ENCODE measurements at places on chromosomes 12 and 14.
A peak's percentile ranks its signal among the peaks of the same experiment; 100 is the strongest.

DNA sequence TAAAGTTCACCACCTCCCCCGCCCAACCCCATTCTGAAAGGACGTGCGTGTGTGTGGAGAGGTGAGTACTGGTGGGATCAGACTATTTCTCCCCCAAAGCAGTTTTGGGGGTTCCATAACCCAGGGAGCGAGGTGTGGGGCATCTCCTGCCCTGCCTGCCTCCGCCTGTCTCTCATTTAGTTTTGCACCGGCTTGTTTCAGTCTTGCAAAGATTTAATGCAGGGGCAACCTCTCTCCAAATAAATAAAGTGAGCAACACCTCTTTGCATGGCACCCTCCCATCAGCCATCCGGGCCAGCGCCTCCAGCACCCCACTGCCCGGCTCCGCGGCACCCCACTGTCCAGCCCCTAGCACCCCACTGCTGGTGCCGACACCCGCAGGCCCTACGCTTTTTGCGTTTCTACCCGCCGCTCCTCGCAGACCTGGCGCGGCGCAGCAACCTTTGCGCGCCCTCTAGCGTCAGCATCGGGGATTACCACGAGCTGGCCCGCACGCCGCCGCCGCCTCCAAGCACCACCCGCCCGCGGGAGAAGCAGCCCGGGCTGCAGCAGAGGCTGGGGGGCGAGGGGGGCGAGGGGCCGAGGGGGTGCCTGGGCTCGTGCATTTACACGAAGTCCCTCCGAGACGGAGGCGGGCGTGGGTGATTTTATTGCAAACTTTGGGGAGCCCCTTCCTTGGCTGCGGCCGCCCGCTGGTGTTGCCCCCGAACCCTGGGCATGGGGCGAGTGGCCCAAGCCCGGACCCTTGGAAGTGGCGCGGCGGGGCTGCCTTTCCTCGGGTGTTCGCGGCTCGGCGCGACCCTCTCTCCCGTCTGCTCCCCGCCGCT is 55.8 kb upstream of the VRK1 start:
- no peak for DNase-seq

- no peak for DNase-seq
Measured at GRCh38 chr12:56551070-56551469, 29.4 kb downstream of the RBMS2 start.

DNA sequence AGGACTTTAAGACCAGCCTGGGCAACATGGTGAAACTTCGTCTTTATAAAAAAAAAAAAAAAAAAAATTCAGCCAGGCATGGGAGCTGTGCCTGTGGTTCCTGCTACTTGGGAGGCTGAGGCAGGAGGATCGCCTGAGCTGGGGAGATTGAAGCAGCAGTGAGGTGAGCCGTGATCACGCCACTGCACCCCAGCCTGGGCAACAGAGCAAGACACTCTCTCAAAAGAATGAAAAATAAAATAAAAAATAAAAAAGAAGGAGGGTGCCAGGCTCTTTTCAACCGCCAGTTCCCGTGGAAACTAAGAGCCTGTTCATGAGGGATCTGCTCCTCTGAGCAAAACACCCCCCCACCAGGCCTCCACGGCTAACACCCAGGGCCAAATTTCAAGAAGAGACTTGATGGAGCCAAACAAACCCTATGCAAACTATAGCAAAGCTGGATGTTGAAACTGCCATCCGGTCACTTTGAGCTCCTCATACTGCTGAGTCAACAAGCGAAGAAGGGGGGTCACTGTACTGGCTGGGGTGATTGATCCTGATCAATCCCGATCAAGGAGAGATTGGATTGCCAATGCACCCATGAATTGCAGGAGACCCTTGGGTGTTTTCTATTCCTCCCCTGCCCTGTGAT is 23.4 kb downstream of the DLK1 start:
- DNase-seq = no peak

- no peak for DNase-seq
Measured at GRCh38 chr12:115412831-115413230, 728.9 kb upstream of the TBX3 start.

GRCh38 chr12:42360747-42361403 is 34.9 kb downstream of the PPHLN1 start:
- DNase-seq = no peak

DNA sequence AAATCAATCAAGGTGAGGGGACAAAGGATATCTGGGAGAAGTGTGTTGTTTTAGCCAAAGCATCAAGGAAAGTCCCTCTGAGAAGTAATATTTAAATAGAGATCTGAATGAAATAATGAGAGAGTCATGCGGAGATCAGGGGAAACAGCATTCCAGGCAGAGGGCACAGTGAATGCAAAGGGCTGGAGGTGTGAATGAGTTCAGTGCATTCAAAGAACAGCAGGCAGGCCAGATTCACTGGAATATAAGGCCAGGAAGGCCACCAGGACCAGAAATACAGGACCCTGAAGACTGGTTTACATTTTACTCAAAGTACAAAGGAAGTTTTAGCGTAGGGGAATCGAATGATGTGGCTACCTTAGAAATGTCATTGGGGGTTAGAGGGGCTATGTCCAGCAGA is 436.2 kb upstream of the TMEM132C start:
- no peak for DNase-seq

GRCh38 chr12:54657105-54657607 is 9.0 kb upstream of the DCD start:
- no peak for DNase-seq

- DNase-seq = no peak
Measured at GRCh38 chr14:91888641-91889476, 21.5 kb upstream of the TC2N start.

- no peak for DNase-seq
Measured at GRCh38 chr14:31937730-31938346, 139.3 kb upstream of the ARHGAP5 start.

DNA sequence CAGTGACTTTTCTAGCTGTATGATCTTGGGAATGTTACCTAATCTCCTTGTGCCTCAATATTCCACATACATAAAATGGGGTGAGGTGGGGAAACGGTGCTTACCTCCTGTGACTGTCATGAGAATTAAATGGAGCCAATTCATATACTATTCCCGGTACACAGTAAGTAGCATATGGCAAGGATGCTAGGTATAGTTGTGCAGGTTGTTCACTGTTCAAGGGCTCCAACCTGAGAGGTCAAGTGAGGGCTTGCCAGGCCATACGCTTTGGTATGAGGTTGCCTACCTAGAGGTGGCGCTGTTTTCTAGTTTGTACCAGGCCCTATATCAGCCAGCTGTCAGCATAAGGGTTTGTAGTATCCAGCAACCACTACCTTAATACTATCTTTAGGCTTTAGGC is 3.6 kb upstream of the BATF start:
- no peak for DNase-seq

- no peak for DNase-seq
Measured at GRCh38 chr12:55716582-55716957, 724 bp downstream of the BLOC1S1 start.

DNA sequence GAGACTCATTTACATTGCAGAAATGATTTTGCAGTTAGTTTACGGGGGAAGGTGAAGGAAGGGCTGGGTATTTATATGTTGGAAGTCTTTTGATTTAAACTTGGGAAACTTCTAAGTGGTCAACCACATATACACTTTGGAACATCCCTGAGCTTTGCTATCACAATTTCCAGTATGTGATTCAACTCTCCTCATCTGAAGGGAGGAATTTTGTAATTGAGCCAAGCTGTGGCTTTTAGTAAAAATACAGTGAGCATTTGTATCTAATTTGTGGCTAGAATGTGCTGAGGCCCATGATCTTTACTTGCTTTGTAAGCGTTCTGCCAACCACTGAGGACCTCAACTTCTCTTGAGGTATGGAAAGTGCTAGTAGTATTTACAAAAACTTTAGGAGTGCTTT is 235.0 kb upstream of the PDZRN4 start:
- DNase-seq = no peak

DNA sequence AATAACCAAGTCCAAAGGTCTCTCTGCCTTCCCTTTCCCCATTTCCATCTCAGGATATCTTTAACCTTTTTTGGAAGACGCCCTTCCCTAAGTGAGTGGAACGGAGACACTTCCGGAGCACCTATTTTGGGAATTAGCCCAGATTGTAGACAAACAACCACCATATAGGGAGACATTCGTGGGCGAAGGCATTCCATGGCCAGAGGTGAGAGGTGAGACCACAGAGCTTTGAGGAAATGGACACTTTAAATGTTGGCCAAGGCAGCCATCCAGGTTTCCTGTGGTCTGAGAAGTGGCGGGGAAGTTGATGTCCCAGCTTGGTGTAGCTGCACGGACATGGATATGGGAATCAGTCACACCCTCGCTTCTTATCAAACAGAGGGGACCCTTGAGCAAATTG is 69.4 kb upstream of the BDKRB2 start:
- DNase-seq = no peak

DNA sequence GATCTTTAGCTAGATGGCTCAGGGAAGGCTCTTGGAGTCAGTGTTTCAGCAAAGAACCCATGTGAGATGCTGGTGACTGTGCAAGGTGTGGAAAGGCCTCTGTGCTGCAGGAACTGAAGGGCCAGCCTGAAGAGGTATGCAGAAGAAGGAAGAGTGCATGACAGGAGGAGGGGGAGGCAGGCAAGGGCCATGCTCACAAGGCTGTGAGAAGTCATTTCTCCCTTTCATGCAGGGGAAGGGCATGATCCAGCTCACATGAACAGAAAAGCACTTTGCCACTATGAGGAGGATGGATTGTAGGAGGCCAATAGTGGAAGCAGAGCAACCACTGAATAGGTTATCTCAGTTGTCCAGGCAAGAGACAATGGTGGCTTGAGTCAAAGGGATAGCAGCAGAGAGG is 83.7 kb downstream of the SSPN start:
- DNase-seq = no peak

DNA sequence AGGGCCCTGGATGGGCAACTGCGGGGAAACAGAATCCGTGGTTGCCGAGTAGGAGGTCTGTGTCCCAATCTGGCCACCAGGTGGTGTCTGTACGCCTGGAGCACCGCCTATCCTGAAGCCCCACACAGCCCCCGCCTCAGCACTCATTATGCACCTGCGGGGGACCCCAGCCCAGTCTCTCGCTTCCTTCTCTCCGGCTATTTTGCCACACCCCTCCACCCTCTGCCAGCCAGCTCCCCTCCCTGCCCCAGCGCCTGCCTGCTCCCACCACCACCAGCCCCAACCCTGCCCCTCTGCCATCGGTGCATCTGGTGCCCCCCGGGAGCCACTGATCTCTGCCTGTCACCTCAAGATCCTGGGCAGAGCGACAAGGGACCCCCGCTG is 2.2 kb upstream of the NXPH4 start:
- DNase-seq = no peak

DNA sequence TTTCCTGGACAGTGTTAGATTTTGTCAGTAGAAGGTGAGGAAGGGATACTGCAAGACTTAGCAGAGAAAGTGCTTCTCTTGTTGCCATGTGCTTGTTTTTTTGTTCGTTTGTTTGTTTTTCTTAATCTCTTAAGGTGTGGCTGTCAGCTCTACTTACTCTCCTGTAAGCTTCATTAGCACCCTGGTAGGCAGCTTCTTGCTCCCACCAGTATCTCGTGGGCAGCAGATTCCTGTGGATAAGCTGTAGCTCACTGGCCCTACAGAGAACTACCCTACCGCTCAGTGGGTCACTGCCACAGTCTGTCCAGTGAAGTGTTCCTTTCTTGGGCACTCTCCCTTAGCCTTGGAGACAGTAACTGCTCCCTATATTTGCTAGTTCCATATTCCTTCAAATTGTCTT is 30.1 kb downstream of the VRK1 start:
- no peak for DNase-seq

DNA sequence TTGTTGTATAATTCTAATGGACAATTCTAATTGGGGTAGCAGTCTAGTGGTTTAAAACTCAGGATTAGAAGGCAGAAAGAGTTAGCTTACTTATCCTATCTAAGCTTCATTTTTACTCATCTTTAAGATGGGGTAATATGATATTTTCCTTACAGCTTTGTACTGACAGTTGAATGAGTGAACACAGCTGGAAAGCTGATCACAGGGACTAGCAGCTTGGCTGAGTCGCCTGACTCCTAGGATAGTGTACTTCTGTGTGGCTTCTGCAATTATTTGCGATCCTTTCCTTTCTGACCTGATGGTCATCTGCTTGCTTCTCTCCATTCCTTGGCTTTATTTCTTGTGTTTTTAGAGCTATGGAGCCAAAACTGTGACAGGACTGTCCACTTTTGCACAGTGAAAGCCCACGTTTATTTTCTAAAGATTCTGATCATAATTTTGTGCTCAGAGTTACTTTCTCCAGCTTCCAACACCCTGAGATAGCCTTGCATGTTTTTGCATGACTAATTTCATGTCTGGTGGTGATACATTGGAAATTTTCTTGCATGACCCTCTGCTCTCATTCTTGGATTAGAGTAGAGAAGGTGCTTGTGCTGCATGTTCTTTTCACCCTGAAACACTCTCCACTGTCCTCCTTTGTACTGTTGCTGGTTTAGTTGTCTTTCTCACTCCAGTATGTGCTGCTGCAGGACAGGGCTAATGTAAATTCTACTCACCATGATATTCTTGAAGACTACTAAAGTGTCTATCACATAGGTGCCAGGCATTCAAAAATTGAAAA is 377.0 kb upstream of the ATP2B1 start:
- no peak for DNase-seq

DNA sequence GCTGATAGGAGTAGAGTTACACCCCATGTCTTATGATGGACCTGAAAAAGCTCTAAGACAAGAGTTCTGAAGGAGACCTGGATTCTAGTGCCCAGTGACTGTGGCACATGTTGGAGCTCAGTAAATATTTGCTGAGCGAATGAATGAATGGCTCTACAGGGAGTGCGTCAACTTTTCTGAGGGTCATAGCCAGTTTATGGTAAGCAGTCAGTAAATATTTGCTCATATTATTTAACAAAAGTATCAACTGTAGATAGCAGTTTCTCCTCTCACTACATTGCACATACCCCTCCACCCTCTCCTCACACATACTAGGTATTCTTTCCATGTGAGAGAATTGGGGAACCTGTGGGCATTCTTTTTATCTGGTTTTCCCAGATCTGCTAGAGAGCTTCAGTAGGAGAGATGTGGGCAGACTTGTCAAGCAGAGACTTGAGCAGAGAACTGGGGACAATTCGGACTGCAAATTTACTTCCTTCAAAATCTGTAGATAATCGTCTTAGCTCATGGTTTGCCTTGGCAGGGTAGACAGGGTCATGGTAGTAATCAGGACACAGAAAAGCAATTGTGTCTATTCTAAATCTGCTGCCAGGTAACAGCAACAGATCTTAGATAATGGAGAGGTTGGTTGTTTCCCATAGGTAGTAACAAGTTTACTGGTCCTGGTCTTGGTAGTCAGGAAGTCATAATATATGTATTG is 5.7 kb downstream of the SLC4A8 start:
- peak; percentile 63 for DNase-seq

DNA sequence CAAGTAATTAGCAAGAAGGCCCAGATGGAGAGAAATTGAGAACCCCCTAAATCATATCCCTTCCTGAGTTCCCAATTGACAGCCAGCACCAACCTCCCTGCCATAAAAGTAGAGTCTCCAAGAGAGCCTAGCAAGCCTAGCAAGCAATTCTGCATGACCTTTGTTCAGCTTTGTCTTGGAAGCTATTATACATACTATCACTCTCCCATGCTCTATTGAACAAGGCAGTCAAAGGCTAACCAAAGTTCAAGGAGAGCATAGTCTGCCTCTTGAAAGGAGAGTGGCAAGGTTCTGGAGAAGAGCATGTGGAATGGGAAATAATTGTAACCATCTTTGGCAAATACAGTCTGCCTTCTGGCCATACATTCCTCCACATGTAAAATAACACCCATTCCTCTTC is 7.8 kb downstream of the ACOT4 start:
- no peak for DNase-seq
